G401 (cell line): ENCODE measurements at places on chromosomes 7 and 10.

DNA sequence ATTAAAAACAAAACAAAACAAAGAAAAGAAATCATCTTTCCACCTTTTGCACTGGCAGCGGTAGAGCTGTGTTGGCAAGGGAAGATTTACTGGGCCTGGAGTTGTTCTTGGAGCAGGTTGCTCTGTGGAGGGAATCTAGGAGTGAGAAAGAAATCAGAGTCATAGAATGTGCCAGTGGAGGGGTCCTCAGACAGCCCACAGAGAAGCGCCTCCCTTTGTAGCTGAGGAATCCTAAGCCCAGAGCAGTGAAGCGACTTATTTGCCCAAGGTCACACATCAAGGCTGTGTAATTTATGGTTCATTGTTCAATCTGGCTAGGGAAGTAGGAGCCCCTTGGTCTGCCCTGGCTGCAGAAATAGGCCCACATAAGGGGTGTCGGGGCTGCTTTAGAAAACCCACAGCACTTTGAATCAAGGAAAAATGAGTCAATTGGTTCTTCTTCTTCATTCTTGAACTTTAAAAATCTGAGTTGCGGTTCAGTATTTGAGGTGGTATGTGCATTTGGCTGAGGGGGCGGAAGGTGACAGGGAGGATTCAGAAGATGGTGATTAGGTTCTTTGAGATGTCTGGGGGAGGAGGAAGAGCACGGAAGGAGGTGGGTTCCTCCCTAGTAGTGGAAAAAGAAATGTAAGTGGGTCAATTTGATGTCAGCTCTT, 253.7 kb downstream of the PTEN start:
- no peak for DNase-seq

GRCh38 chr10:110533149-110533548, 34.3 kb upstream of the SMC3 start:
- no peak for DNase-seq

DNA sequence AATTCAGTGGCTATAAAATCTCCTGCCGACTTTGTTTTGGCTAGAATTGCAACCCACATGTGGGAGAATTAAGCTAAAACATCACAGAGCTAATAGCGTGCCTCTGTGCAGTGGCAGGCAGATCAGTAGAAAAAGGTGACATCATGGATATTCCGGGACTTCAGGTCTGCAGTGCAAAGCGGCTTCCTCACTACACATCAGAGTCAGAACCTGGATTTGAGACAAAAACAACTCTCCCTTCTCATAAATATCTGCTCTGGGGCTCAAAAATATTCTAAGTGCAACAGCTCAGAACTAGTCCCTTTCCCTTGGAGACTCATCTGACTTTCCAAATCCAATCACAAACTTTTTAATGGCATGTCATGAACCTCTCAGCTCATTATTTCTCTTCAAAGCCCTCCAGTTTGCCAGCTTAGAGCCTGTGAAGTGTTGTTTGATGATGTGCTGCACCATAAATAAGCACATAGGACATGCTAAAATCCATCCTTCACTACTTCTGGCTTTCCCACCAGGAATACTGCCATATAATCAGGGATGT, 337.1 kb downstream of the RNLS start:
- DNase-seq: peak; percentile 87

DNA sequence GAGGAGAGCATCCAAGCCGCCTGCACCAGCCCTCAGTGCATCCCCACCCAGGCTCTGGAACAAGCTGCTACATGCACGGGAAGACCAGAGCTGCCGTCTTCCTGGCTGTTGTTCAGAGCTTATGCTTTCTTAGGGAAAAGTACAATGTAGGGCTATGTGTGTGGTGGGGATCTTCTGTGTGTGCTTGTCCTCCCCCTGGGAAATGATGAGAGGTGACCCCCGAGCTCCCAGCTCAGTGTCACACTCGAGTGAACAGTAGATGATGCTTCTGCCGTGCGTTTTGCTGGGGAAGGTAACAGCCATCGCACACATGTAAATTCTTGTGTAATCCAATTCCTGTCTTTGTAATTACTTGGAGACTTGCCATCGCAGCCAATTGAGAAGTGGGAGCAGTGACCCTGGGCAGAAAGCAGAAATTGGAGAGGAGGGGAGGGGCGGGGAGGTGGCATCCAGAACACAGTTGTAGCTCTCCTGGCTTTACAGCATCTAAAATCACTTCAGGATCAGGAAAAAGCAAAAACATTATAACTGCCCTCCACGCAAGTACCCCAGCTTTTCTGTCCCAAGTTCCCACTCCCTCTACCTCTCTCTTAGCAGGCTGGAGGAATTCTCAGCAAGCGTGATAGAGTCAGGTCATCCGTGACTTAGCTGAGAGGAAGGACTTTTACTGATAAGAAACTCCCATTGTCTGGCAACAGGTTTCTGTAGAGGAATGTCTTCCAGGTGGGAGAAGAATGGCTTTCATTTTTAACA, 149.6 kb downstream of the TCF7L2 start:
- DNase-seq: no peak

DNA sequence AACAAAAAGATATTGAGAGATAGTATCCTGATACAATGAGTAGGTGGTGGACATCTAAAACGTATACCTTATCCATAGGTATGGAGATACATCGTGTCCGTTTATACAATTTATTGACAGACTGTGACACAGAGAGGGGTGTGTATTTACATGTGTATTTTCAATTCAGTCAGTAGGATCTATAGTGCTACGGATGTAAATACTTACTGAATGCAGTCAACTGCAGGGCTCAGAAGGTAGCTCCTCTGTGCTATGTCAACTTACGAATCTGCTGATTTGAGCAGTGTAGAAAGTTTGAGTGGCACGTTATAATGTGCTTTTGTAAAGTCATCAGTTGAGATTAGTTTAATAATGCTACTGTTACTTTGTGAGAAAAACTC, 626 bp downstream of the ZNF804B start:
- DNase-seq: no peak

GRCh38 chr7:46387646-46388045, 466.6 kb upstream of the IGFBP3 start:
- no peak for DNase-seq

- peak; percentile 41 for DNase-seq
Measured at GRCh38 chr10:13536674-13537366, 8.0 kb upstream of the BEND7 start.

GRCh38 chr7:66609176-66609575, 19.5 kb upstream of the KCTD7 start:
- DNase-seq: no peak

GRCh38 chr10:110723224-110723891, 79.2 kb downstream of the RBM20 start:
- DNase-seq: no peak

DNA sequence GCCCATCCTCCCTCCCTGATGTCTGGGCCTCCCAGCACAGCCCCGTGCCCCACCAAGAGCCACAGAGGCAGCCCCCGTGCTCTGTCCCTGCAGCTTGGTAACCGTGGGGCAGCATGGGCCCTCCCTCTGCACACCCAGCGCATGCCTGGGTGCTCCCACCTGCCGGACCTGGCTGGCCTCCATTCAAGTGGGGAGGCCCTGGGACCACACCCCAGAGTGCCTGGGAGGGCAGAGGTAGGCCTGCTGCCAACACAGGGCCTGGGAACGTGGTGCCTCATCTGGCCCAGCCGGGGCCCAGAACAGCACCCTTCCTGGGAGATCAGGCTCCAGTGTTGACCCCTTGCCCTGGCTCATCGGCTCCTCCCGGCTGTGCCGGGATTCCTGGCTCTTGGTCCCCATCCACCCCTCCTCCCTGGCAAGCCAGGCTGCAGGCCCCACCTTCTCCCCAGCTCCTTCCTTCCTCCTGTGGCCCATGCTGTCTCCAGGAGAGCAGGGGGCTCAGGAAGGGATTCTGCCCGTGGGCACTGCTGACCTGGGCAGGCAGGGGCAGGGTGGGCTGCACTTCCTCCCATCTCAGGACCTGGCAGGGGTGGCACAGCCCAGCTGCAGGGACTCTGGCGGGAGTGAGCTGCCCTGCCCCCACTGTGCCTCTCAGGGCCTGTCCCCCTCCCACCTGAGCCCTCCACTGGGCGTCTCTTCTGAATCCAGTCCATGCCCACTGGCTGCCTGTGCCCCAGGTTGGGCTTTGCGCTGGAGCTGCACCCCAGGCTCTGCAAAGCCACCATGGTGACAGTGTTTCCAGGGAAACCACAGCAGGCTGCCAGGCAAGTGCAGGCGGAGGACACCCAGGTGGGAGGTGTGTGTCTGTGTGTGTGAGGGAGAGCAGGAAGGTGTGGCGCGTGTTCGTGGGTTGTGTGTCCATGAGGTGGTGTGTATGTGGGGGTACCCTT, 32.6 kb downstream of the PWWP2B start:
- DNase-seq: no peak

- DNase-seq: no peak
Measured at GRCh38 chr10:75596930-75597620, 165.7 kb downstream of the LRMDA start.

GRCh38 chr7:4071370-4072058, 610.6 kb upstream of the FOXK1 start:
- DNase-seq: no peak
